IgD-negative memory B cell (primary cell): ENCODE measurements at places on chromosomes 12 and 14. TPM values are rescaled to one million over a fixed set of nuclear protein-coding genes. Genes with fewer than 3 reads are reported as not detected.

Gene GUCY2C
- polyA plus RNA-seq: 0.85 TPM

Gene LRP1-AS
- polyA plus RNA-seq: not detected

Gene CD27
- polyA plus RNA-seq: 264 TPM

Gene MGST1
- polyA plus RNA-seq: not detected

Gene PITPNM2
- polyA plus RNA-seq: 0.95 TPM
